Adipose tissue (tissue), 3 donors: ENCODE measurements at places on chromosomes 13 and 19. TPM values are rescaled to one million over a fixed set of nuclear protein-coding genes. Genes with fewer than 3 reads are reported as not detected.

C19orf85 gene
- polyA plus RNA-seq: not detected

FUT3 gene
- 2.6 TPM for polyA plus RNA-seq

ELSPBP1 gene
- not detected for polyA plus RNA-seq

ZNF628 gene
- polyA plus RNA-seq: 5.6 TPM

ZNF728 gene
- polyA plus RNA-seq: not detected

TMTC4 gene
- 6.6 TPM for polyA plus RNA-seq
